ENCODE measurements at places on chromosomes 13 and 19.

DNA sequence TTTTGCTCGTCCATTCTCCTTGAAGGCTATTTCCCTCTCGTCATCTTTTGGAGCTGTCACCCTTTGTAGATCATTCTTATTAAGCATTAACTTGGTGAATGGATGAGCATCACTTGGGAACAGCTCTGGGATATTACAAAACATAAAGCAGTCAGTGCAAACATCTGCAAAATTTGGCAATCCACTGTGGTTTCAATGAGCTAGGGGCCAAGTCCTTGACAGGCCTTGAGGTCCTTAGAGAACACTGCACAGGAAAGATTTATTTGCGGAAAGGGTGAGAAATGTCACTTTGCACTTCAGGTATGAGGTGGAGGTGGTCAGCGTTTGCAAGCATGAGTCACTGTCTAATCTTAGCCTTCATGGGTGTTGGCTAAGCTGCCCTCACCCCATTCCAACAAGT is 239.7 kb upstream of the MAB21L1 start:
- no peak for DNase-seq

- DNase-seq = no peak
These were observed 4.9 kb downstream of the ZNF574 start for GRCh38 chr19:42080764-42081375.

DNA sequence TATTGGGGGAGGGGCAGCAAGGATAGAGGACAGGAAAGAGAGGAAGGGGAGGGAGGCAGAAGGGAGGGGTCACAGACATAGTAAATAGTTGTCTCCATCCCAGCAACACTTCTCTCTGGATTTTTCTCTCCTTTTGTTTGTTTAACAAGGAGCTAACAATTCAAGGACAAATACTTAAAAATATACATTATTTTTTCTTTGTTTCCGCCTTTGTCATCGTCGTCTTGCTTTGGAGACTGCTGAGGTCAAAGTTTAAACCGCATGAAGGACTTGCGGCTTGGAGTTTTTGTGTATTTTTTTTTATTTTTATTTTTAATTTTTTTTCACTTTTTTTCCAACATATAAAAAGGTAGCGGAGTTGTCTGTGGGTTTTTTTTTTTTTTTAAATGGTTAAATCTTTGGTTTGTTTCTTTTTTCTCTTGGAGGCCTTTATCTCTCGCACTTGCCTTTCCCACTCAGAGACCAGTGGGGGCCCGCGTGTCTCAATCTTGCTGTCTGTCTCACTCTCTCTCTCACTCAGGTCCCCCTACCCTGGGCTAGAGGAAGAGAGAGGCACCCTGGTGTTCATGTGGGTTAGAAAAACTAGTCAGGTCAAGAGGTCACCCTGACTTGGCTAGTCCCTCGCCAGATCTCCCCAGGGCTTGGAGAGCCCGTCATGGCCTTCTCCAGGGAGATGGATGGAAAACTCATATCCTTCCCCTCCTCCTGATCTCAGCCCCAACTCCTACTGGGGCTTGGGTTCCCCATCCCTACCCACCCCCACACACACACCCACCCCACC is 11.0 kb downstream of the ZNF574 start:
- DNase-seq = no peak

- DNase-seq = no peak
These were observed 1.9 kb downstream of the PDCD2L start for GRCh38 chr19:34405892-34406660.

GRCh38 chr13:48493066-48493765 is 39.7 kb downstream of the RCBTB2 start:
- no peak for DNase-seq

GRCh38 chr13:113034451-113035212 is 65.6 kb downstream of the MCF2L start:
- no peak for DNase-seq

DNA sequence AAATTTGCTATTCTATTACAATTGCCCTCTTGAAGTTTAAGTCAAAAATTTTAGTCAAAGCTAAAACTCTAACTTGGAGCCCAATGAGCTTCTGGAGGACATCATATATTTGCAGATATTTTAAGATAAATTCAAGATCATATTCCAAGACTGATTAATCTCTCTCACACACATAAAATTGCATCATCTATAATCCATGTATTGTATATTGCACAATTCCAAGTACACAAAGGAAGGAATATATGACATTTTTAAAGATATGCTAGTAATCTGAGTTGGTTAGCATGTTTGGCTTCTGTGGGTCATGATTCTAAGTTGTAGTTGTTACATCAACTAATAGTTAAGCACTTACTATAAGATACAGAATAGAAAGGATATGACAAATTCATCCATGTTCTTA is 53.3 kb downstream of the KCNRG start:
- no peak for DNase-seq

GRCh38 chr13:34667286-34668218 is 274.5 kb upstream of the NBEA start:
- no peak for DNase-seq

DNA sequence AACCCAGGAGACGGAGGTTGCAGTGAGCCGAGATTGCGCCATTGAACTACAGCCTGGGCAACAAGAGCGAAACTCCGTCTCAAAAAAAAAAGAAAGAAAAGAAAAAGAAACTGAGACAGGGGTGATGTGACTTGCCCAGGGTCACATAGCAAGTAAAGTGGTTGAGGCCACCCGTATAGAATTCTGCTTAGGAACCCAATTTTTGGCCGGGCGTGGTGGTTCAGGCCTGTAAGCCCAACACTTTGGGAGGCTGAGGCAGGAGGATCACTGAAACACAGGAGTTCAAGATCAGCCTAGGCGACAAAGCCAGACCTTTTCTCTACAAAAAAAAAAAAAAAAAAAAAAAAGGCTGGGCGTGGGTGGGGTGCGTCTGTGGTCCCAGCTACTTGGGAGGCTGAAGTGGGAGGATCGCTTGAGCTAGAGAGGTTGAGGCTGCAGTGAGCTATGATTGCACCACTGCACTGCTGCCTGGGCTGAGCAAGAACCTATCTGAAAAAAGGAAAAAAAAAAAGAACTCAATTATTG is 1.3 kb downstream of the SNRPA start:
- DNase-seq = no peak

GRCh38 chr13:51734786-51735185 is 69.2 kb downstream of the DHRS12 start:
- DNase-seq = no peak

DNA sequence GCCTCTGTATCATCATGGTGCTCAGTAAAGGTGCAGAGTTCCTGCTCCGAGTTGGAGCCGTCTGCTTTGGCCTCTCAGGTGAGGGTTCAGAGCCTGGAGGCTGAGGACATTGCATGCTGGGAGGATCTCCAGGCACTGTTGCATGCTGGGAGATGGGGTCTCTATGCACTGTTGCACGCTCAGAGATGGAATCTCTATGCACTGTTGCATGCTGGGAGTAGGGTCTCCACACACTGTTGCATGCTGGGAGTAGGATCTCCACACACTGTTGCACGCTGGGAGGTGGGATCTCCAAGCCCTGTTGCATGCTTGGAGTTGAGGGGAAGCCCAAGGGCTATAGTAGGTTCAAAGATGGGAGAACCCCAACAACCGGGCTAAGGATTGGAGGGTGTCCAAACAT is 8.3 kb downstream of the CACNG6 start:
- DNase-seq = no peak

DNA sequence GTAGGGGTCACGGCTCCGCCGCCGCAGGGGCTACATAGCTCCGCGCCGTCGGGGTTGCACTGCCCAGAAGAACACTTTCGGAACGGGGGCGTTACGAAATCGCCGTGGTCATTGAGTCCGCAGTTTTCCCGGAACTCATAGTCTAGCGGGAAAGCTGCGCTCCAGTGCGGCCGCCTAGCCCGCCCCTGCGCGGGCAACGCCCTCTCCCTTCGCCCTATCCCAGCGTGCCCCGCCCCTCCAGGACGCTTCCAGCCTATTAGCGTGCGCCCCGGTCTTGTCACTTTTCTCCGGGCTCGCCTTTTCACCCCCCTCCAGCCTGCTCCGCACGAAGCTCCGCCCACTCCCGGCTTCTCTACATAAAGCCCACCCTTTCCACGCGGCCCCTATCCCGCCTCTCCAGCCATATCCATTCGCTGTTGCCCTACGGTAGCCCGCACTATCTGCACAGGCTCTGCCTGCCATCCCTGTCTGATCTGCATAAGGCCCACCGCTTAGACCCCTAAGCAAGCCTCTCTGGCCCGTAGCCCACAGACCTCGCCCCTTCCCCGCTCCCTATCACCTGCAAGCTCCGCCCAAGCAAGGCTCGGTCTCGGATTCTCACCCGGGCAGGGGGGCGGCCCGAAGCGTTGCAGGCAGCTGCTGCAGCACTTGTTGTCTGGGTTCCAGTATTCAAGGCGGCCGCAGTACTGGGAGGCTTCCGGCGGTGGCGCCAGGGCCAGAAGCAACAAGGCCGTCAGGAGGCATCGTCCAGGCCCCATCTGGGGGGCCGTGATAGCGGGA is 1.6 kb downstream of the IGFLR1 start:
- peak; percentile 99 for DNase-seq

DNA sequence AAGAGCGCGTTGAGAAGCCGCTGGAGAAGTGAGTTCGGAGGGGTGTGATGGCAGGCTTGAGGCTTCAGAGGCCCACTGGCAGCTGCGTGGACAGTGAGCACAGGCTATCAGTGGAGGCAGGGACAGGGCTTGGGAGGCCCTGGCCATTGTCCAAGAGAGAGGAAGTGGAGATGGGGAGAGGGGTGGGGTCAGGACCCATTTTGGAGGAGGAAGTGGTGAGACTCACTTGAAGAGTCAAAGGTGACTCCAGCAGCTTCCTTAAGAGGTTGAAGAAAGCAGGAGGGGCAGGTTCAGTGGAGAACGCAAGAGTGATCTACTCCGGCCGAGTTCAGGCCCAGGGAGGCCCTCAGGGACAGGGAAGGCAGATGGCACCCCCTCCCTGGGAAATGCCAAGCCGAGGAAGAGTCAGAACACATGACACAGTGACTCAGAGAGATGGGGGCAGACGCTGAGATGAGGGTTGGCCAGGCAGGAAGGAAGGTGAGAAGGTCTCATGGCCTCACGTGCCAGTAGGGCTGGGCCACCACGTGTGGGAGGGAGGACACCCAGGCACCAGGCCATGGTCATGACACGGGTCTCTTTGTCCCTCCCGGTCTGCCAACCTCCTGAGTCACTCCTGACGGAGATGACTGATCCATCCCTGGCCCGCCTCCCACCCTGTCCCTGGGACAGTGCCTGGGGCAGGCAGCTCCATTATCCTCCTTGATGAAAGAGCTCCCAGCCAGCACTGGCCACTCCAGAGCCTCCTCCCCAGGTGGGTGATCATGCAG is 10.1 kb upstream of the CD22 start:
- DNase-seq = no peak

GRCh38 chr19:49551531-49551930 is 23.7 kb downstream of the RCN3 start:
- DNase-seq = no peak

- no peak for DNase-seq
These were observed 121.9 kb upstream of the TMTC4 start for GRCh38 chr13:100796463-100796862.

DNA sequence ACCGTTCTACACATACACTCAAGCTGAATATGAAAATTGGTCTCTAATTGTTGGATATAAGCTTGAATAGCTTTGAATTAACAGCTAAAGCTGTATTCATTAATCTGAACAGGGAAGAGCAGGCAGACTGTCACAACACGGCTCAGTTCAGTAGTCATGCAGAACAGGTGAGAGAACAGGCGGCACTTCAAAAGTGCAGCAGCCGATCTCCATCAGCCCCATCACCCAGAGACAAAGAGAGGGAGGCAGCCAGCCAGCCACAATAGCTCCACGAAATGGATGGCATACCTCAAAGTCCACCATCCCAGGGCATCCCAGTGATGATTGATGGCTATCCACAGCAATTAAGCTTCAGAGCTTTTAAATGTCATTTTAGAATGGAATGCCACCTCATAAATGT is 419.2 kb downstream of the OLFM4 start:
- DNase-seq = no peak

- DNase-seq = no peak
These were observed 748.2 kb upstream of the SLITRK1 start for GRCh38 chr13:84630476-84630875.

DNA sequence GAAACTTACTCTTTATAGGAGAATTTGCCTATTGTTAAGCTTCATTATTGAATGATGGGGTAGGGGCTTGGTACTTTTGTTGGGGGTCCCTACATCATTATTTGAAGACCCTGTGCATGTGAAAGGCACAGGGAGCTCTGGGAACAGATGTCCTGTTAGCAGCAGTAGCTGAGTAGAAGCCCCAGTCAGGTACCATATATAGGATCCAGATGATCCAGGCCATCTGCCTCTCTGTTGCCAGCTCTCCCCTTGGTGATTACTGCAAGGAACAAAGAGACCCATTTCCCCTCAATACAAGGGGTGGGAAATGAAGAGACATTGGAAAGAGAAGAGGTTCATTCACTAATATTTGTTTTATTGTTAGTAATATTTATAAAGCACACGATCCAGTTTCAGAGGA is 4.4 kb upstream of the MTMR6 start:
- no peak for DNase-seq

- DNase-seq = no peak
These were observed 3.7 kb upstream of the CSNK1A1L start for GRCh38 chr13:37109051-37109678.

GRCh38 chr13:43764349-43764748 is 22.4 kb downstream of the ENOX1 start:
- DNase-seq = no peak

DNA sequence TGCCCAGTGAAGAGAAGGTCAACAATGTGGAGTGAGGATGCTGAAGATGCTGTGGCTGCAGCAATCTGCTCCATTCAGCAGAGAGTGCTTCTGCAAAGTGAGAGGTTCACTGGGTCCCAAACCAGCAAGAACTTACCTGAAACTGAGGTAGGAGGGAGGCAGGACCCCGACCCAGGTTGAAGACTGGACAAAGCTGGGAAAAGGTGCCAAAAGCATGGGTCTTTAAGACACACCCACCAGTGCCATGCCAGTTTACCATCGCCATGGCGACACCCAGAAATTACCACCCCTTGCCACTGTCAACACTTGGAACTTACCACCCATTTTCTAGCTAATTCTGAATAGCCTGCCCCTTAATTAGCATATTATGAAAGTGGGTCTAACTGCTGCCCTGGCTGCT is 70.7 kb downstream of the RGCC start:
- DNase-seq = no peak

DNA sequence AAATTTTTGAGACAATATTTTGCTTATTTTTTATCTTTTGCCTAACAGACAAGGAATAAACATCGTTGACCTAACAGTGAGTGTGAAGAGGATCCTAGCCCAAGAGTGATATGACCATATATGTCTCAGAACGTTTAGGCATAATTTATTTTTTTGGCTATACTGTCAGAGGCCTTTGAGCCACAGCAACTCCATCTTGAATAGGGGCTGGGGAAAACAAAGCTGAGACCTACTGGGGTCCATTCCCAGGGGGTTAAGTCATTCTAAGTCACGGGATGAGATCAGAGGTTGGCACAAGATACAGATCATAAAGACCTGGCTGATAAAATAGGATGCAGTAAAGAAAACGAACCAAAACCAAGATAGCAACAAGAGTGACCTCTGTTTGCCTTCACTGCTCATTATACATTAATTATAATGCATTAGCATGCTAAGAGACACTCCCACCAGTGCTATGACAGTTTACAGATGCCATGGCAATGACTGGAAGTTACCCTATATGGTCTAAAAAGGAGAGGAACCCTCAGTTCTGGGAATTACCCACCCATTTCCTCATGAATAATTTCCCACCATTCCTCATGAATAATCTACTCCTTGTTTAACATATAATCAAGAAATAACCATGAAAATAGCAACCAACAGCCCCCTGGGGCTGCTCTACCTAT is 510.9 kb upstream of the PCDH9 start:
- no peak for DNase-seq

Data from mesenteric fat pad (tissue), 1 donor.